Skeletal muscle tissue (tissue), 5 donors: ENCODE measurements at places on chromosomes 5 and 9. TPM values are rescaled to one million over a fixed set of nuclear protein-coding genes. Genes with fewer than 3 reads are reported as not detected.

Gene PCDHB7
- 2.1 TPM for total RNA-seq

Gene GDA
- 0.52 TPM for total RNA-seq

Gene SLC6A19
- under 0.01 TPM for total RNA-seq

Gene PCDHGA5
- total RNA-seq, result 2.1 TPM

Gene FRMD3
- 27.7 TPM for total RNA-seq
